ENCODE measurements at places on chromosomes 1 and 21.

DNA sequence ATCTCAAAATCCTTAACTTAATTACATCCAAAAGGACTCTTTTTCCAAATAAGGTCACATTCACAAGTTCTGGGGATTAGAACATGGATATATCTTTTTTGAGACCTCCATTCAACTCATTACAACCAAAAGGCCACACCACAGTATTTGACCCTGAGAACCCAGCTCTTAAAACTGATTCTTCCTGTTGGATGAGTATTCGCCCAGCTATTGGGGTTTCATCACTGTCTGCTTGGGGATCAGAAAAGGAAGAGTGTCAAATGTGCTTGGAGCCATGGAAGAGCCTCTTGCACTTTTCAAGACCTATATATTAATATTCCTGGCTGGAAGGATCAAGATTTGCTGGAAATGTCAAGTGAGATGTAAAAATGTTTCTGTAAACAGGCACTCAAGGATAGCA is 5.4 kb upstream of the TINAGL1 start:
- DNase-seq: no peak

- DNase-seq: no peak
These were observed 217.1 kb downstream of the KCNJ6 start for GRCh38 chr21:37699024-37699775.

DNA sequence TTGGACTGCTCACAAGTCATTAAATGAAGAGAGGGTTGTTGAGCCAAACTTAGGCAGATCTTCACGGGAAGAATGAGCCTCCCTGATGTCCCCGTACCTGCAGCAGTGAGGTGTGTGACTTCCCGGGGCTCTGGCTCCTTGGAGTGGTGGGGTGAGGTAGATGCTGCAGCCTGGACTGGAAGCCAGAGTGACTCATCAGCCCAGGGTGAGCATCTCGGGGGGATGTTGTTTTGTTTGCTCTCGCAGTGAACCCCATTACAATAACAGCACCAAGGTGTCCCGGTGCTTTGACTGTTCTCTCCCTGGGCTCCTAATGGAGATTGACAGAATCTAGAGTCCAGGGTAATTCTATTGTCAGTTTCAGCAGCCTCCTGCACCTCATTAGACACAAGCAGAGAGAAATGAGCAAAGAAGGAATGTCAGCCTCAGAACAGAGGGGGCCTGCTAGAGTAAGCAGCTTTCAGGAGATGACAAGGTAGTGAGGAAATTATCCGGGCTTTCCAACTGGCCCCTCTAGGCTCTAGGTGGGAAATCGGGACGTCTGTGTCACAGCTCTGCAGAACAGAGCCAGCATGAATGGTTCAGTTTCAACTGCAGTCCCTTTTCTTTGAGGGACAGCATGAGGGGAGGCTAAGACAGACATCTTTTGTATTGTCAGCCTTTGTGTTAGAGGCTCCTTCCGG is 36.0 kb upstream of the LRRN2 start:
- DNase-seq: no peak

- DNase-seq: no peak
These were observed 90.3 kb upstream of the DUSP10 start for GRCh38 chr1:221832151-221832550.

GRCh38 chr1:11893907-11894251 is 32.3 kb downstream of the KIAA2013 start:
- peak; percentile 69 for DNase-seq

- DNase-seq: no peak
These were observed 29.7 kb upstream of the TNFRSF1B start for GRCh38 chr1:12136916-12137610.

- no peak for DNase-seq
These were observed at the start of gene C1orf105 for GRCh38 chr1:172420385-172420784. C1orf105 (plus strand) TSS chr1:172420685; CDS start chr1:172420886, 201 bp downstream.

DNA sequence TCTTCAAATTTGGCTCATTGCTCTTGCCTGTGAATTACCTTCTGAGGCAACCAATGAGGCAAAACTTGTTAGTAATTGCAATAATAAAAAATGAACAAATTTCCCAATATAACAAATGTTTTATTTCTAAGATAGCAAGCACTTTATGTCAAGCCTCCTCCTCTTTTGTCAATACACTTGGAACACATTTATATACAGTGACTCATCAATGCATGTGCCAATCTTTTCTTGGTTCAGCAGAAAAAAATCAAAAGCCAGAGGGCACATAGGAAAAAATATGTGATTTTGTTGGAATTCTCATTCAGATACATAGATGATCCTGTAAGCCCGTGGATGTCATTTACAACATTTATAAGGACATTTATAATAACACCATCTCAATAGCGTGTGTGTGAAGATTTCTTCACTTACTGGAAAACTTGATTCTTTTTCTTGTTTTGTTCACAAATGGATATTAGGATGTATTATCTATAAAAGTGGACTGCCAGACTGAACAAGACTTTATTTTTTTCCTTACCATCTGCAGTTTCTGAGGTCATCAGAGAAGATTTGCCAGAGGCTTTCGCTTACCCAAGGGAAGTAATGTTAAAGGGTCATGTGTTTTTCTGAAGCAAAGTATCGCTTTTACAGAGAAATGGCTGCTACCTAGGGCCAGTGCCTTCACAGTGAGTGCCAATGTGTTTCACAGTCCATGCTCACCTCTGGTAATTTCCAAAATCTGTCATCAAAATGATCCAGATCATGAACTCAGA is 645.7 kb upstream of the PTBP2 start:
- DNase-seq: no peak

DNA sequence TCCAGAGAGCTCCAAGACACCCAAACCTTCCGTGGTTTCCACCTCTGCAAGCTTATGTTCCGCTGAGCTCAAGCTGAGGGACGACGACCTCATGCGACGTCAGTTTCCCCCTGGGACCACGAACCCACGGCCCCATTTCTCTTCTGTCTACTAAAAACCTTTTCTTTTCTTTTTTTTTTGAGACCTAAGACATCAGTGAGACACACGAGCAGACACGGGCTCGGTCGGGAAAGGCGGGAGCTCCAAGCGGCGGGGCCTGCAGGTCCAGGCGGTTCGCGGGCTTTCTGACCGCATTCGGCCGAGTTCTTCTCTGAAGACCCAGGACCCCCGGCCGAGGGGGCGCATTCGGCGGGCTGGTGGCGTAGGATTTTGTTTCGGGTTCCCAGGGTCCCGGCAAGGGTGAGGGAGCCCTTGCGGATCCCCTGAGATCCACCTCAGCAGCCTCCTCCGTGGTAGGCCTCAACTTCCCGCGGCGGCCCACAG is 402 bp downstream of the C21orf58 start:
- DNase-seq: no peak

- no peak for DNase-seq
These were observed 2.9 kb upstream of the PIGV start for GRCh38 chr1:26784886-26785285.

GRCh38 chr1:94101613-94102525 is 19.1 kb downstream of the ABCA4 start:
- DNase-seq: no peak

GRCh38 chr1:17672226-17672625 is 82.9 kb upstream of the ACTL8 start:
- no peak for DNase-seq

DNA sequence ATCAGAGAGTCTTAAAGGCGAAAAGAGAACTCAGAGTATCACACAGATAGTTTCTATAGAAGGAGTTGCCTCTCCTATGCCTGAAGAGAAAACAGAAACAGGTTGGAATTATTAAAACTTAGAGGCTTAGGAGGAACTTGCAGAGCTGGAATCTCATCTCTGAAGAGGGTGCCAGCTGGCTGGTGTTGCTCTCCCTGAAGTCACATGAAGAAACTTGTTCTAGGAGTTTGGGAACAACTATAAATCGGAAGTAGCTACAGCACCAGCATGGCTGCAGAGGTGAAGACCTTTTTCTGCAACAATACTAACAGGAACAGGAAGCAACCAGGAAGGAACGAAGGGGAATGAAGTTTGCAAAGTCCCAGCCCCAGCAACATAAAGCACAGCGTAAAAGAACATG is 35.8 kb downstream of the FMO3 start:
- DNase-seq: no peak

DNA sequence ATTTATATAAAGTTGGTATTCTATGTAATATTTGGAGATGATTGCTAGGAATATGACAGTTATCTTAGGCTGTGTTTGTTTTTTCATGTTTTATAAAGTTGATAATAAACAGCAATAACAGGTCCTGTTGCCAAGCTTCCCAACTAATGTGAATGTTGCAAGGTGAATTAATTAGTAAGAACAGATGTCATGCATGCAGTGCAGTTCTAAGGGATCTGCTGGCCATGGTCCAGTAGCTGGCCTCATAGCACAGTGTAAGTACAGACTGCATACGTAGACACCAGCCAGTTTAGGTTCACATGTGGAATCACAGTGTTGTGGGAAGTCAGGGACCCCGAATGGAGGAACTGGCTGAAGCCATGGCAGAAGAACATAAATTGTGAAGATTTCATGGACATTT is 478.2 kb downstream of the NEGR1 start:
- no peak for DNase-seq

DNA sequence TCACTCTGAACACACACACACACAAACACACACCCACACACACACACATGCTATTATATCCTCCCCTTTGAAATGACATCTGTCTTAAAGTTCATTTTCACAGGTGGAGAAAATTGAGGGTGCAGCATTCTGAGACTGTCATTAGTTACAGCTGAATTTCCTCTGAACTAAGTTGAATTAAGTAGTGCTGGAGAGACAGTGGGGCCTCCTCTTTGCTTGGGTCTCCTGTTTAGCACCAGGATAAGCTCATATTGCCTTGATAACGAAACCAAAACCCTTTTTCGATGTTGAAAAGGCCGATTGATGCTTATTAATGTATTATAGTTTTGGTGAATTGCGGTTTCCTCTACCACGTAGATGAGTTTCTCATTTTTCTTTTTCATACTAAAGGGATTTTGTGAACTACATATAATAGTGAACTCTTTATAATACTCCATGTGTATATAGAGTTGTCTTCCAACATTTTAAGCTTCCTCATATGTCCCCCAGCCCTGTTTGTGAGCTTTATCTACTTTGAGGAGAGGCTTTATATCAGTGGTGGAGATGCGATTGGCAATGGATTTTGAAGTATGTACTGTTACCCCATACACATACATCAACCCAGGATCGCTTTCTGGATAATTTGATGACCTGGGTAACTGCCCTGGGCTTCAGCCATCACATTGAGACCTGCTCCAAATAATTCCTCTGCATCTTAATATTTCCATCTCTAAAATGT is 17.4 kb downstream of the DYNLT5 start:
- DNase-seq: no peak

GRCh38 chr21:25323356-25323949 is 283.8 kb downstream of the MRPL39 start:
- DNase-seq: no peak

DNA sequence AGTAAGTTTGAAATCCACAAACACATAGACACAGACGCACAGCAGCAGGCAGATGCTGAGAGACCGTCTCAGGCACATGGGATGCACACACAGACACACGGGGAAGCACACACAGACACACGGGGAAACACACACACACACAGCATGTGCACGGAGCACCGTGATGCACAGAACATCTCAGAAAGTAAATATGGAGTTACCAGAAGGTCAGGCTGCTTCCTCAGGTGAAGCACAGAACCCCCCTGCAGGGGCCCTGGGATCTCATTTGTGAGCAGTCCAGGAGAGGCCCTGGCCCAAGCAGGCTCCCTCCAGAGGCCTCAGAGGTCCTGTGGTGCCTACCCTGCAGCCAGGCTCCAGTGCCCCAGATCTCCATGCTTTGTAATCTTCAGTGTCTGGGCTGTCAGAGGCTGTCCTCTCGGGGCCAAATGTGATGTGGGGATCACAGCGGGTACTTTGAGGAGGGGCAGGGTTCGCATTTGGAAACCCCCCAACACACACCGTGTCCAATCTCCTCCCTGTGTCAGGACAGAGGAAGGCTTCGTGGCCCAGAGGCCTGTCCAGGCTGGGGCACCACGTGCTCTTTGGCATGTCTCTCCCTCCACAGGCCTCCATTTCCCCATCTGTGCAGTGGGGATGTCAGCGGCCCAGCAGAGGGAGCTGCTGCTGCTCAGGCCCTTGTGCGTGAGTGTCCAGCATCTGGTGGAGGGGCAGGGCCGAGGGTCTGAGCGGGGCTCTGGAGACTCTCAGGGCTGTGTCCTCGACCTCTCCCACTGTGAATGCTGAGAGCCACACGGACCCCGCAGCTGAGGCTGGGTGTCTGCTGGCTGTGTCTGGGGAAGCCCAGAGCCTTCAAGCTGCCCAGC is 23.0 kb upstream of the PRSS38 start:
- no peak for DNase-seq

DNA sequence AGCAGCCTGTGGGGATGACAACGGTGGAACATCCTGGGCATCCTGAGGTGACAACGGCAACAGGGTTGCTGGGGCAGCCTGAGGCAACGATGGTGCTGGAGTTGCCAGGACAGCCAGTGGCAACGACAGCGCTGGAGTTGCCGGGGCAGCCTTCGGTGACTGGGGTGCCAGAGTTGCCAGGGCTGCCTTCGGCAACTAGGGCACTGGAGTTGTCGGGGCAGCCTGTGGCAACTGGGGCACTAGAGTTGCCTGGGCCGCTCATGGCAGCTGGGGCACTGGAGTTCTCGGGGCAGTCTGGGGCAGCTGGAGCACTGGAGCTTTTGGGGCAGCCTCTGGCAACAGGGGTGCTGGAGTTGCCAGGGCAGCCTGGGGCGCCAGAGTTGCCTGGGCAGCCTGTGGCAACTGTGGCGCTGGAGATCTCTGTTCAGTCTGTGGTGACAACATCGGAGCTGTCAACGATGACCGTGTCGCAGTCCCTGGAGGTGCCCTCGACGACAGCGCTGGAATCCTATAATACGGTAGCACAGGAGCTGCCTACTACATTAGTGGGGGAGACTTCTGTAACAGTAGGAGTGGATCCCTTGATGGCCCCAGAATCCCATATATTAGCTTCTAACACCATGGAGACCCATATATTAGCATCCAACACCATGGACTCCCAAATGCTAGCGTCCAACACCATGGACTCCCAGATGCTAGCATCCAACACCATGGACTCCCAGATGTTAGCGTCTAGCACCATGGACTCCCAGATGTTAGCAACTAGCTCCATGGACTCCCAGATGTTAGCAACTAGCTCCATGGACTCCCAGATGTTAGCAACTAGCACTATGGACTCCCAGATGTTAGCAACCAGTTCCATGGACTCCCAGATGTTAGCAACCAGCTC is 8.2 kb downstream of the SON start:
- no peak for DNase-seq

DNA sequence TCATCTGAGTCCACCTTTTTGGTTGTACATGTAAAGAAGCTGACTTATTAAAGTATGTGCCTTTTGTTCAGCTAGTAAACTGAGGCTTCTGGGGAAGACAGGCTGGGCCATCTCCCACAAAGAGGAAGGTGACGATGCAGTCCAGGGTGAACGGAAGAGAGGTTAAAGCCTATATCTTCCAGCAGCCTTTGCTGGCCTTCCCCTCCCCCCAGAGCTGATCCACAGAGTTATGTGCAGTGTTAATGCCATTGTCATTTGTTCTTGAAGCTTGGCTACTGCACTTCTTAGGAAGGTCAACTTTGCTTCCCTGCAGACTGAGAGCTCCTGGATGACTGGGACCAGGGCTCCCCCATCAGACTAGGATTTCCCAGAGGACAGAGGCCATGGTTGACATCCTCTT is 2.2 kb downstream of the SLC30A2 start:
- DNase-seq: no peak

- DNase-seq: no peak
These were observed 81.0 kb downstream of the HIVEP3 start for GRCh38 chr1:41837691-41838090.

GRCh38 chr1:113369699-113370098 is 20.6 kb upstream of the MAGI3 start:
- DNase-seq: no peak

Measured in stimulated activated CD4-positive, alpha-beta T cell treated with anti-CD3 and anti-CD28 coated beads, Interleukin-4, amount 100 ng/mL, for 4 hours (primary cell).